ENCODE measurements at places on chromosomes 1 and 21.

GRCh38 chr21:46441331-46441730, 17.4 kb upstream of the DIP2A start:
- DNase-seq = no peak

- no peak for DNase-seq
These were observed 111.8 kb upstream of the KIAA1614 start for GRCh38 chr1:180800945-180801344.

GRCh38 chr1:222588135-222588534, 1.6 kb downstream of the TAF1A start:
- no peak for DNase-seq

- no peak for DNase-seq
These were observed 10.4 kb upstream of the KCNA2 start for GRCh38 chr1:110616587-110616986.

GRCh38 chr1:1397839-1398523, 1.2 kb downstream of the CCNL2 start:
- DNase-seq = no peak

DNA sequence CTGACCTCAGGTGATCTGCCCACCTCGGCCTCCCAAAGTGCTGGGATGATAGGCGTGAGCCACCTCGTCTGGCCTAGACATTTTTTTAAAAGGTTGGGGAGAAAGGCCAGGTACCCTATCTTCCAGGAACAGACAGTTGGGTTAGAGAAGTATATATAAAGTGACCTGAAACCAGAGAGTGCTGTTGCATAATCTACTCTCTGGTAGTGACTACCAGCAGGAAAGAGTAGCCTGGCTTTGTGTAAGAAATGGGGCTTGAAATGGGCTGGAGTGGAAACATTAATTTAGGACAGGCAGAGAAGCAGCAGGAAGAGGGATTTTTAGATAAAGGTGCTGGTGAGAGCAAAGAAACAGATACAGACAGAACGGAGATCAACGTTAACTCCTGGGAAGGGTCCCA, 125.8 kb upstream of the HOOK1 start:
- no peak for DNase-seq

- DNase-seq = no peak
These were observed 40.7 kb downstream of the WDR3 start for GRCh38 chr1:117970252-117970651.

DNA sequence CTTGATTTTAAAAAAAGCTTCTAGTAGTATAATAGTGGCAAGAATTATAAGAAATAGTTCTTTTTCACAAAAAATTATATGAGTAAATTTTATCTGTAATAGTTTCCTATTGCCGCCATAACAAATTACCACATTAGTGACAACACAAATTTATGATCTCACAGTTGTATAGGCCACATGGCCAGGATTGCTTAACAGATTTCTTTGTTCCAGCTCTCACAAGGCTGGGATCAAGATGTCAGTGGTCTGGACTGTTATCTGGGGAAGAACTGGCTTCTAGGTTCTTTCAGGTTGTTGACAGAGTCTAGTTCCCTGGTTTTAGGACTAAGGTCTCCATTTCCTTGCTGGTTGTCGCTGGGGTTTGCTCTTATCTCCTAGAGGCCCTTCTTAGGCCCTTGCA, 236.4 kb downstream of the USP25 start:
- no peak for DNase-seq

DNA sequence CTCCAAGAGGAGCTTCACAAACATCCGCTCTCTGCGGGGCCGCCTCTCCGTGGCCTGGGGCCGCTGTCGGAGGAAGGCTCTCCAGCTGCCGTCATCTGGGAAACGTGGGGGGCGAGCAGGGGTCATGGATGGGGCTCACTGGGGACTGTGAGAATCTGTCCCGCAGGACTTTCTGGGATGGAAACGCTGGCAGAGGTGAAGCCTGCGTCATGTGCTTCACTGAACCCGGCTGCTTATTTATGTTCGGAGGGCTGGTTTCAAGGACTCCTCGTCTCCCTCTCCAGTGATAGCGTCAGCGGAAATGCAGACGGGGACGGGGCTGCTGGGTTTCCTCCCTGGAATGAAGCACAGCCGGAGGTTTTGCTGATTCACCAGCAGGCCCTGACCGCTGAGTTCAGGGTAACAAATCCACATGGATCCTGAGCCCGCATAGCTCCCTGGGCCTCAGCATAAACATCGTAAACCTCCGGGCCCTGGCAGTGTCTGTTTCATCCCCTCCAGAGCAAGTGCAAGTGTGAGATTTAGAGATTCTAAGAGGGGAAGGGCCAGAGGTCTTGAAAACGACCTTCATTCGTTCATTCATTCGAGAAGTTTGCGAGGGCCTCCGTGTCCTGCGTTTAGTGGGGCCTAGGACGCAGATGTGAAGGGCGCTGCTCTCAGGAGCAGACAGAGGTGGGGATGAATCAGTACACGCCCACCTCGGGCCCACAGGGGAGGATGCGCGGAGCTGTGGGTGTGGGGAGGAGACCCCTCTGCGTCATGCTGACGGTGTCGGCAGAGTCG, 7.0 kb upstream of the POFUT2 start:
- no peak for DNase-seq

DNA sequence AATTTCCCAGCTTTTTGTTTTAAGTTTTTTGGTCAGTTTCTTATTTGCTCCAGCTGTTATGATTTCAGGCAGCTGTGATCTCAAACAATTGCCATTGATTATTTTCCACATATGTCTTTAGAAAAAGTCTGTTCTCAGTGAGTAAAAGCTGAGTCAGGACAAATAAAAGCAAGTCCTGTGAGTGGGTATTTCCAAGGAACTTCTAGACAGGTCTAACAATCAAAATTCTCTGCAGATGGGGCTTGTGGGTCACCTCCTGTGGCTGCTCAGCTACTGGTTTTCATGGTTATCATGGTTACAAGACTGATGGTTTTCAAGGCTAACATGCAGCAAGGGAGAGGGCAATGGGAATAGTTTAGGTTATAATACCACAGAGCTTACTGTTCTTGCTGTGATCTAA, 585.7 kb downstream of the LMO4 start:
- DNase-seq = no peak

Data from NCI-H1417 treated with DMSO at 0.1 percent for 48 hours (cell line).